Upper lobe of left lung (tissue), 6 donors: ENCODE measurements at places on chromosomes 12 and 14. TPM values are rescaled to one million over a fixed set of nuclear protein-coding genes. Genes with fewer than 3 reads are reported as not detected.
A peak's percentile ranks its signal among the peaks of the same experiment; 100 is the strongest.

The MYH6 gene
- total RNA-seq: not detected

The PDE3A gene
- 2.1 TPM for total RNA-seq

The BRMS1L gene
- total RNA-seq: 2.1 TPM

The OASL gene
- total RNA-seq: 20.6 TPM

The DGKA gene
- 22.5 TPM for total RNA-seq

The SIRT4 gene
- 1.2 TPM for total RNA-seq

The SERPINA12 gene
- total RNA-seq: not detected

The JAG2 gene
- 40.4 TPM for total RNA-seq

The TC2N gene
- total RNA-seq: 21.0 TPM

The TBC1D30 gene
- total RNA-seq: 18.0 TPM

The EMC9 gene
- 8.6 TPM for total RNA-seq

The NDRG2 gene
- 87.4 TPM for total RNA-seq

The SPIC gene
- total RNA-seq: not detected

- no peak overlapping the region for H3K27ac ChIP-seq
- H3K4me1 ChIP-seq: no peaks in the 10 kb centered on the region
- H3K4me3 ChIP-seq: no peak overlapping the region
- DNase-seq: no peak
These were observed 1076.5 kb upstream of the FLRT2 start for GRCh38 chr14:84453307-84453950.

GRCh38 chr14:105855893-105856675 is 329.7 kb downstream of the TMEM121 start:
- peak; percentile 17 for DNase-seq
- H3K27me3 ChIP-seq: no peaks in the 10 kb centered on the region
- H3K36me3 ChIP-seq: no peaks in the 10 kb centered on the region
- no peak overlapping the region for H3K4me3 ChIP-seq

DNA sequence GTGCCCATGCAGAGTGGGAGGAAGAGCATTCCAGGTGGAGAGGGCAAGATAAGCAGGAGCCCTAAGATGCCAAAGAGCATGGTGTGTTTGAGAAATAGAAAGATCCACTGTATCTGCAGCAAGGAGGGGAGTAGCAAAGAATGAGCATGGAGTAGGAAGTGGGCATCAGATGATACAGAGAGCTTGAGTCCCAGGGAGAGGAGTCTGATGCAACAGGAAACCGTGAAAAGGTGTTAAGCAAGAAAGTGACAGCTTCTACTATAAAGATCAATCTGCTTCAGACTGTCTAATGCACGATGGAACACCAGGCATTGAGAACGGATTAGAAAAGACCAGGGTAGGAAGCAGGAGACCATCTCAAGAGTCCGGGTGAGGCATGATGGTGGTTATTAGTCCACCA is 12.3 kb upstream of the GPRC5D start:
- H3K4me1 ChIP-seq: no peaks in the 10 kb centered on the region
- DNase-seq: no peak
- no peaks in the 10 kb centered on the region for H3K36me3 ChIP-seq
- H3K27me3 ChIP-seq: no peaks in the 10 kb centered on the region
- H3K4me3 ChIP-seq: no peak overlapping the region

DNA sequence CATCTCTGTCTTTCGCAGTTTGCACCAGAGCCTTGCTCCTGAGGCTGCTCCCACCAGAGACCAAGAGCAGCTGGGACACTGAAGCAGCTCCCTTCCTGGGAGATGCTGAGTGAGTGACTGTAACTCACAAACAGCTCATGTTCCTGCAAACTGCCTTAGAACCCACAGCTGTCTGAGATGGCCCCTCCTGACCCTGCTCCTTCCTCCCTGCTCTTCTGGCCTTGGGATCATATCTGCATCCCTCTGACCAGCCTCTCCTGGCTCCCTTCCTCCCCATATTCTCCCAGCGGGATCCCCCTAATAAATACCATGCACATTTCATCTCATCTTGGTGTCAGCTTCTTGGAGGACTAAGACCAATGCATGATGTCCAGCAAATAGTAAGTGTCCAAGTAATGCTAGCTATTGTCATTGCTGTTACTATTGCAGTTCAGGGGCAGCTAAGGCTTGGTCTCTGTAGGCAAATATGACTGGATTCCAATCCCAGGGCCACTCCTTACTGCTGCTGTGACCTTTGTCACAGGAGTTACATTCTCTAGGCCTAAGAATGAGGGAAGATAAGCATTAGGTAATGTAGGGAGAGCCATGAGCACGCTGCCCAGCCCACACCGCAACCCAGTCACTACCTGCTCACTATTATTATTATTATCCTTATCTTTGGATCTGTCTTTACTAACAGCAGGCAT is 47.9 kb downstream of the SYNE3 start:
- no peak overlapping the region for H3K4me3 ChIP-seq
- no peaks in the 10 kb centered on the region for H3K27me3 ChIP-seq
- peaks cover 14% of the 10 kb centered on the region for H3K36me3 ChIP-seq
- no peak for DNase-seq
- H3K4me1 ChIP-seq: peaks cover 11% of the 10 kb centered on the region

GRCh38 chr14:20486684-20487395 is 17.6 kb downstream of the PNP start:
- H3K36me3 ChIP-seq: no peaks in the 10 kb centered on the region
- H3K4me1 ChIP-seq: peaks cover 5% of the 10 kb centered on the region
- no peak overlapping the region for H3K4me3 ChIP-seq

DNA sequence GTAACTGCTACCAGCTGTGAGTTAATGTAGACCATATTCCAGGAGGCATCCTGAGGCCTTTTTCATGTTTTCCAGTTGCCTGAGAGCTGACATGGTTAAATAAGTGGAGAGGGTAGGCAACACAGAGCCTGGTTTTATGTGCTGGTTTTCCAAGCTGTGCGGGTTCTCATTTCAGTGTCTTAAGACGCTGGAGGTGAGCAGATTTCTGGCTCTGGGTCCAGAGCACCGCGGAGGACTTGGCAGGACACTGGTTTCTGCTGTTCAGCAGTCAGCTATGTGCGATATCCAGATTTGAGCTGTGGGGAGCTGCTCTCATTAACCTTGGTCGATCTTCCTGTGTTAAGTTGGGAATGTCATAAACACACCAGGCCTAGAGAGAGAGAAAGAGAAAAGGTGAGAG is 680.8 kb downstream of the BCL11B start:
- no peak overlapping the region for H3K27ac ChIP-seq
- DNase-seq: no peak
- H3K27me3 ChIP-seq: no peaks in the 10 kb centered on the region
- H3K4me1 ChIP-seq: no peaks in the 10 kb centered on the region
- no peak overlapping the region for H3K4me3 ChIP-seq

DNA sequence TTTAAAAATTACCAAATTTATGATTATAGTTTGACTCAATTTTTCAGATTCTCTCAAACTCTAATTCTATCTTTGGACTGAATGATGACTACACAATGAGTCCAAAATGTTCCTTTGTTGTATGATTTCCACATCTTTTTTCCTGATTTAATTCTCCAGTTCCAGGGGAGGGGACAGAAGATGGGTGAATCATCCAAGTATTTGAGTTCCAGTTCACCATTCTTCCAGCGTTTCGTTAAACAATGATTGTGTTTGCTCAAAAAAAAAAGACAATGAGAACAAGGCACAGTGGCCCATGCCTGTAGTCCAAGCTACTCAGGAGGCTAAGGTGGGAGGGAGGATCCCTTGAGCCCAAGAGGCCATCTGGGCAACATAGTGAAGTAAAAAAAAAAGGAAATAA is 23.8 kb downstream of the BAZ1A start:
- H3K4me3 ChIP-seq: no peak overlapping the region
- no peak for DNase-seq
- no peaks in the 10 kb centered on the region for H3K4me1 ChIP-seq
- no peak overlapping the region for H3K27ac ChIP-seq

GRCh38 chr12:66365718-66366490 is 63.6 kb downstream of the HELB start:
- H3K4me1 ChIP-seq: no peaks in the 10 kb centered on the region
- H3K27ac ChIP-seq: no peak overlapping the region
- DNase-seq: no peak
- H3K36me3 ChIP-seq: no peaks in the 10 kb centered on the region

- DNase-seq: no peak
- no peak overlapping the region for H3K27ac ChIP-seq
- no peak overlapping the region for H3K4me3 ChIP-seq
- no peaks in the 10 kb centered on the region for H3K36me3 ChIP-seq
- no peaks in the 10 kb centered on the region for H3K27me3 ChIP-seq
- H3K4me1 ChIP-seq: no peaks in the 10 kb centered on the region
These were observed 418.1 kb downstream of the LRIG3 start for GRCh38 chr12:58502226-58502625.

DNA sequence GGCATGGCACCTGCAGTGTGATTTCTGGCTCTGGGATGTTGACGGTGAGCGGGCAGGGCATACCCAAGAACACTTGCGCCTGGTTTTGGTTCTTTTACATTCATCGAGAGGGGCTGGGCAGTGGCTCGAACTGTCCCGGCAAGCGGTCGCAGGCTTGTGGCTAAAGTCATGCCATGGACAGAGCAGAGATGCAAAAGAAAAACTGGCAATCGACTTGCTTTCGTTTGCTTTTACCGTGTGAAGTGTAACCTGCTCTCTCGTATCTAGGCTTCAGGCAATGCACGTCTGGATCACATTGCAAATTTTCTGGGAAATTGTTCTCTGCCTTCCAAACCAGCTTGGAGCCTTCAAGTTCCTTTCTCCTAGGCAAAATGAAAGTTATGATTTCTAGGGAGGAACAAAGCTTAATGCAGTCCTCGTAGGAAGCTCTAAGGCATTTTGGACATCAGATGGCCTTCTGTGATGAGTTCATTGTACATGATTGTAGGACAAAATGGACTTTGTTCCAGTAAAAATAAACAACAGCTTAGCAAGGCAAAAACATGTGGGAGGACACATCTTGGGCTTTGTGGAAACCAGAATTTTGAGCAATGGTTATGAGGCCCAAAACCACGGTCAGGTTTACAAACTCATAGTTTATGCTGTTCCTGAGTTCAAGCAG is 18.3 kb downstream of the ADGRD1 start:
- no peak overlapping the region for H3K4me3 ChIP-seq
- no peaks in the 10 kb centered on the region for H3K27me3 ChIP-seq
- H3K36me3 ChIP-seq: peaks cover 17% of the 10 kb centered on the region
- H3K27ac ChIP-seq: no peak overlapping the region
- DNase-seq: peak; percentile 12

- H3K4me3 ChIP-seq: no peak overlapping the region
- no peaks in the 10 kb centered on the region for H3K4me1 ChIP-seq
- H3K36me3 ChIP-seq: no peaks in the 10 kb centered on the region
- no peak overlapping the region for H3K27ac ChIP-seq
These were observed 44.3 kb downstream of the SCN8A start for GRCh38 chr12:51635346-51635745.

- DNase-seq: peak; percentile 82
- no peaks in the 10 kb centered on the region for H3K36me3 ChIP-seq
- H3K27me3 ChIP-seq: no peaks in the 10 kb centered on the region
- H3K4me3 ChIP-seq: no peak overlapping the region
- peaks cover 2% of the 10 kb centered on the region for H3K4me1 ChIP-seq
These were observed 49.0 kb downstream of the KCTD10 start for GRCh38 chr12:109428037-109428629.

- no peak for DNase-seq
- H3K27ac ChIP-seq: no peak overlapping the region
- no peaks in the 10 kb centered on the region for H3K27me3 ChIP-seq
- H3K4me3 ChIP-seq: no peak overlapping the region
These were observed 937.2 kb upstream of the FLRT2 start for GRCh38 chr14:84592770-84593169.

- H3K27ac ChIP-seq: no peak overlapping the region
- no peaks in the 10 kb centered on the region for H3K27me3 ChIP-seq
- H3K36me3 ChIP-seq: no peaks in the 10 kb centered on the region
- DNase-seq: no peak
- H3K4me3 ChIP-seq: no peak overlapping the region
These were observed 459.6 kb downstream of the PCNX1 start for GRCh38 chr14:71366861-71367260.

DNA sequence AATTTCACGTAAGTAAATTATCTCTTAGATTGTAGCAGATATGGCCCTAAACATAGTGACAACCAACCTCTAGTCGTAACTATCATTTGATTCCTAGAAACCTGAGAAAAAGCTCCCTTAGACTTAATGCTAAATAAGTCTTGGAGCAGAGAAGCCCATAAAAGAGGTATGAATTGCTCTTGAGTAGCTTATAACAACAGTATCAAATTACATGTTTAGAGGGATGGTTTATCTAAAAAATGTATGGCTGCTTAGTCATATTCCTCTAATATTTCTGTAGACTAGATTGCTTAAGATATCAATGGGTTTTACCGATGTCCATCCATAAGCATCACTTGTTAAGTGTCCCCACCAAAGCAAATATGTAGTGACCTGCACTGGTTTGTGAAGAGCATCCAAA is 259.7 kb downstream of the NELL2 start:
- no peak overlapping the region for H3K27ac ChIP-seq
- no peak overlapping the region for H3K4me3 ChIP-seq
- H3K4me1 ChIP-seq: no peaks in the 10 kb centered on the region

DNA sequence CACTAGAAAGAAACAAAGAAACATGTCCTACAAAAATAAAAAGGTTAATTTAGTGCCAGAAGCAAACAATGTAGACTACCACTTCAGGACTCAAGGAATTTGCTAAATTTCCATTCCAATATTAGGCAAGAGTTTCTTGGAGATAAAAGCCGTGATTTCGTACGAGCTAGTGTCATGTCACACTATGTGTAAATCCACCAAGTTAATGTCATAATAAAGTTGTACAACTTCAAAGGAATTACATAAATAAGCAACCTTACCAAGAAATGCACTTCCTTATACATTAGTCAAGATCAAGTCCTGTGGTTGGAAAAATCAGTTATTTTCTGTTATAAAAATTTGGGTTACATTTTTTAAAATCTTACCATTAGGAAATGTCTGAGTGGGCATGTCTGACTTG is 1222.8 kb downstream of the GALC start:
- no peaks in the 10 kb centered on the region for H3K36me3 ChIP-seq
- H3K4me1 ChIP-seq: no peaks in the 10 kb centered on the region
- no peaks in the 10 kb centered on the region for H3K27me3 ChIP-seq
- H3K27ac ChIP-seq: no peak overlapping the region
- H3K4me3 ChIP-seq: no peak overlapping the region
- no peak for DNase-seq

DNA sequence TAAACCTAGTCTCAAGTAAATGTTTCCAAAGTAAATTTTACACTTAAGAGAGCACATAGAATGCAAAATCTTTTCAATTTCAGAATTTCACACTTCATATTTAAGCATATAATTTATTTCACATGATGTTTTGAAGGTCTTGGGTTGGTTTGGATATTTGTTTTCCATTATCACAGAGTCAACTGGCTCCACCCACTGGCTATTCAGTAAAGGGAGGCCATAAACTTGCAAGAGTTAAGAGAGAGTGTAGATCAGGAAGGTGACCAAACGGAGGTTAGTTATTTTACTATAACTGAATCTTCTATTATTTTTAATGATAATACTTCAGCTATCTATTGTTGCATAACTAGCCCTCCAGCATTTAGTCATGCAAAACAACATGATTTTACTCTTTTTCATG is 6.2 kb upstream of the CPNE8 start:
- H3K36me3 ChIP-seq: no peaks in the 10 kb centered on the region
- H3K4me1 ChIP-seq: no peaks in the 10 kb centered on the region
- no peak overlapping the region for H3K4me3 ChIP-seq
- no peak for DNase-seq
- H3K27me3 ChIP-seq: no peaks in the 10 kb centered on the region

- peaks cover 25% of the 10 kb centered on the region for H3K4me1 ChIP-seq
- no peaks in the 10 kb centered on the region for H3K36me3 ChIP-seq
- no peaks in the 10 kb centered on the region for H3K27me3 ChIP-seq
- DNase-seq: no peak
- H3K27ac ChIP-seq: no peak overlapping the region
These were observed 3.9 kb downstream of the ANKRD33 start for GRCh38 chr12:51891843-51892242.
